ENCODE measurements at places on chromosomes 7 and 10.

- DNase-seq = peak; percentile 3
These were observed 863 bp downstream of the ST8SIA6 start for GRCh38 chr10:17453373-17454091.

DNA sequence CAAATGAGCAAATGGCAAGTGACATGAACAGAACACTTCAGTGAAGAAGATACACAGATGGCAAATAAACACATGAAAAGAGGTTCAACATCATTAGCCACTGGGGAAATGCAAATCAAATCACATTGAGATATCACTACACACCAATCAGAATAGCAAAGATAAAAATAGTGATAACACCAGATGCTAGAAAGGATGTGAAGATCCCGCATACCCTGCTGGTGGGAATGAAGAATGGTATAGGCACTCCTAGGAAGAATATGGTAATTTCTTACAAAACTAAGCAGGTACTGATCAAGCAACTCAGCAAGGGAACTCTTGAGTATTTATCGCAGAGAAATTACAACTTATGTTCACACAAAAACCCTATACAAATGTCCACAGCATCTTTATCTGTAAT, 11.2 kb downstream of the LAMB4 start:
- no peak for DNase-seq

DNA sequence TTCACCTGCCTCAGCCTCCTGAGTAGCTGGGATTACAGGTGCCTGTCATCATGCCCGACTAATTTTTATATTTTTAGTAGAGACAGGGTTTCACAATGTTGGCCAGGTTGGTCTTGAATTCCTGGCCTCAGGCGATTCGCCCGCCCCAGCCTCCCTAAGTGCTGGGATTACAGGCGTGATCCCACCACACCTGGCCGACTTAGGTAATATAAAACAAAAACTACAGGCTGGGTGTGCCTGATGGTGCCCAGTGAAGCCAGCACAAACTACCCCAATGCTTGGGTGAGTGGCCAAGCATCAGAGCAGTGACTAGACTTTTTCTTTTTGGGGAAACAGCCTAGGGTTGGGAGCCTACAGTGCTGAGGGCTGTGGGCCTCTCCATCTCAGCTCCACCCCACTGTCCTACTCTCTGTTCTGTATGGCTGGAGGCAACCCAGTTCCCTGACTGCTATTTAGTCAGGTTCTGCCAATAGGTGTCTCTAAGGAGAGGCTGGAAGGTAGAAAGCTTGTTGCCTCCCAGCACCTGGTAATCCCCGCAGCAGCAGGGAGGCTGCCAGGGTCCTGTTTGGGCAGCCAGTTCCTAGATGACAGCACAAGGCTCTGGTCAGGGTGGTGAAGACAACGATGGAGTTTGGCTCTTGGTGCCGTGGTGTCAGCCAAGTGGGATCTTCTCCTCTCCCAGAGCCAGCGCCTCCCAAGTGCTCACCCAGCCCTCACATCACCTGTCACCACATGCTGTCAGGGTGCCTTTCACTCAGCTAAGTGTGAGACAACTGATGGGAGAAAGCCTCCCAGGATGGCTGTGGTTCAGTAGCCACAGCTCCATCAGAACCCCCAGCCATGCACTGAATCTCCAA, 10.4 kb upstream of the NACAD start:
- no peak for DNase-seq

GRCh38 chr7:12738665-12739064, 51.2 kb downstream of the ARL4A start:
- DNase-seq = no peak

DNA sequence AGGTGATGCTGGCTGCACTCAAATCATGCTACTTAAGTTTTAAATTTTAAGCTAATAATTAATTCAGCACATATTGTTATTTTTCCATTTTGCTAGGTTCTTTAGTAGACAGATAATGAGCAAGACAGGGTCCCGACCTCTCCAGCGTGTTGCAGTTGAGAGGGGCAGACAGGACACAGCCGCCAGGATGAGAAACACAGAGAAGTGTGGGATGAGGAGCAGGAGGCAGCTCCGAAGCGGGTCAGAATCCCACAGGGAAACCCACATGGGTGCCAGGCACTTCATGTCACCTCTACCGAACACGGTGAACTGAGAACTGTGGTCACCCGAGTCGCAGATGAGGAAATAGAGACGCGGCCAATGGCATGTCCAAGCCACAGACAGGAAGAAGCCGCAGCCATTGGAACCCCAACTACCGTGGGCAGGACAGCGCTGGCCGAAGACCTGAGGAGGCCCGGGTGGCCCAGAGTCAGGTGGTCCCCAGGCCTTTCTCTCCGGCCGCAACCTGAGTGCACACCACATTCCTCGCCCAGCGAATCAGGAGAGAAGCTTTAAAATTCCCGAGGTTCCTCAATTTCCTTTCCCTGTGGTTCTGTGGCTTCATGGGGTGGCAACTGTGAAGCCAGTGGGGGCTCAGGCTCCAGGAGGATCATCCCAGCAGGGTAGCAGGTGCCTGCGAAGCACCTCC, 213.0 kb downstream of the DNAJB6 start:
- no peak for DNase-seq

- DNase-seq = no peak
These were observed 57.6 kb upstream of the NANOS1 start for GRCh38 chr10:118971876-118972275.

DNA sequence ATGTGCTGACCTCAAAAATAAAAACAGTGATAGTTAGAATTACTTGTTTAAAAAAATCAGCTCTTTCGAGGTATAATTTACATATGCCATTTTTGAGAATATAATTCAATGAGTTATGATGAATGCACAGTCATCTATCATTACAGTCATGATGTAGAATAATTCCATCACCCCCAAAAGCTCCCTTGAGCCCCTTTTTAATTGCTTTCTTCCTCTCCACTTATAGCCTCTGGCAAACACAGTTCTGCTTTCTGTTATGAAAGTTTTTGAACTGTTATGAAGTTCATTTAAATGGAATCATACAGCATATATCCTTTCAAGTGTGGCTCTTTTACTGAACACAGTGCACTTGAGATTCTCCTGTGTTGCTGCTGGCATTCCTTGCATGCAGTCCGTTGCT, 41.4 kb downstream of the PRTFDC1 start:
- no peak for DNase-seq

- DNase-seq = no peak
These were observed 338.7 kb downstream of the DNAJB6 start for GRCh38 chr7:157675427-157675927.

DNA sequence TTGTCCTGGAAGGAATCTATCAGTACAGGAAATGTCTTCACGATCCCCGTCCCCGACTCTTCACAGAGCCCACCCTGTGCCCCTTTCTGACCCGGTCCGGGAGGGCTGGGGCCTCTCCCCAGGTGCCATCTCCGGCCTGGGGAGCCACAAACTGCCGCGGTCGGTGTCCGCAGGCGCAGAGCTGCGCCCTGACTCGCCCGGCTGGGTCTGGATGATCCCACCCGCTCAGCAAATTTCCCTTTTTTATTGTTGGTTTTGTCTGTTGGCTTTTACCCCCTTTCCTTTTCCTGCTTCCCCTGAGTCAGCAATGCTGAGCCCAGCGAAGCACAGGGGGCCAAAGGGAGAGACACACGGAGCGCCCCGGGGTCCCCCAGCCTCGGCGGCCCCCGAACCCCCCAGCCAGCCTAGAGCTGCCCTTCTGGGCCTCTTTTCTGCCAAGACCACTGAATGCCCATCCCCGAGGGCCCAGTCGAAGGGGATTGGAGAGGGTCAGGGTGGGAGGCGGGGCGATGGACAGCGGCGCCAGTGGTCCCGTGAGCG, 30.9 kb downstream of the LEP start:
- DNase-seq = no peak

GRCh38 chr10:111836064-111836463, 347.5 kb downstream of the GPAM start:
- DNase-seq = no peak

DNA sequence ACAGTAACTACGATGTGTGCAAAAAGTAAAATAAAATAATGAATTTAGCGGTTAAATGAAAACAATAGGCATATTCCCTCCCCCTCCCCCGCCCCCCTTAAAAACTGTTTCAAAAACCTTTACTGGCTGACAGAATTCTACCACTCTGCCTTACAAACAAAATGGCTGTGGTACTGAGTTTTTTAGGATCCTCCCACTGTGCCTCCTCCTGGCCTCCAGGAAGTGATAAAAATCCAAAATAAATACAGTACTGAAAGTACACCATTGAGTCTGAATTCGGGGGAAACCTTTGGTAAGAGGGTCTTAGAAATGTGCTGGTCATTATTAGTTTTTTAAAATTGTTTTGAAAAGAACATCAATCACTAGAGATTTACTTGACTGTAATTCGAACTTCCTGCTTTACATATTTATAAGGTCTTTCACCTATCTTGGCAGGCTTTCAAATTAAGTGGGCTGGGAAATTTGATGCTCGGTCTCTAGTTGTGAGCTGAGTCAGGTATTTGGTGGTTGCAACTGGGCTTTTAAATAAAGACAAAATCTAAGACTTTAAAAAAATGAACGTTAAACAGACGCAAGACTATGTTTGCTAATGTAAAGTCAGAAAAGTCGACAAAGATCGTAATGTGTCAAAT, 32.5 kb upstream of the EPC1 start:
- no peak for DNase-seq

DNA sequence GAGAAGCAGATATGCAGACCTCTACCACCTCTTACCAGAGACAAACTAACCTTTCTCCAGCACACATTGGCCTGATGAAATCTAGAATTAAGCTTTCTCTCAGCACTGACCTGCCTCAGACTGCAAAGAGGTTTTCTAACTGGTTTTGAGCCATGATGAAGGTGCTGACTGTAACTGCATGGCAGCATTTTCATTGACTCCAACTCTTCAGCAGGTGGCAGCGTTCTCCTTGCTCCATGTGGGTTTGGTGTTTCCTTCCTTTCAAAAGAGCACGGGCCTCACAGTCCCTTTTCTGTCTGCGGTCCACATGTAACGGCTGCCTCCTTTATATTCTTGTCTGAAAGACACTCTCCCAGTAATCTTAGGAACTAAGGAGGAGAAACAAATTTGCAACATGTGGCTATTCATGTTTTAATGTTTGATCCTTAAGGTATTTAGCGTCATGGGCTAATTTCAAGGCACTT, 12.6 kb downstream of the KLLN start:
- DNase-seq = no peak

- peak; percentile 12 for DNase-seq
These were observed 24.0 kb downstream of the CCSER2 start for GRCh38 chr10:84352251-84352842.

DNA sequence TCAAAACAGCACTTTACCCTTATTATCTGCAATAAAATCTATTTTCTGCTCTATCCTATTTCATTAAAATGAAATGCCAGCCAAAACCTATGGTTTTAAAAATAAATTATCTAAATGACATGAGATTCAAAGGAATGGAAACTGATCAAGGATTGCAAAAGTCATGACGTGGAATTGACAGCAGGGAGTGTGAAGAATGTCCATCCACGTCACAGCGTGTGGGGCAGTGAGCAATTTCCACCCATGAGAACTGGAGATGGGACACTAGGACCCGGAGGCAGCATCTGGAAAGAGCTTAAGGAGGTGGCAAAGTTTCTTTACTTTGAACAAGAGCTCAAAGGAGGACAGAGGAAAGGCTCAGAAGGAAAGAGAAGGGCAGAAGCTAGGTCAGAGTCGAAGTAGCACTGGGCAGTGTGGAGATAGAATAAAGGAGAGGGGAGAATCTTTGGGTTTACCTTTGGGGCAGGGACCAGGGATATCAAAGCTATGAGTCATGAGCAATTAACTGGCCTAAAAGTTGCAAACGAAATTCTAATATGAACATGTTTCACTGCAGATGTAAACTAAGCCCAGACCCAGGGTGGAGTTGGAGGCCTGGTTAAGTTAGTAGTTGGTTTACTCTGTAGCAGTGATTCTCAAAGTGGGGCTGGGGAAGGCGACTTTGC, 24.9 kb upstream of the STK17A start:
- no peak for DNase-seq

DNA sequence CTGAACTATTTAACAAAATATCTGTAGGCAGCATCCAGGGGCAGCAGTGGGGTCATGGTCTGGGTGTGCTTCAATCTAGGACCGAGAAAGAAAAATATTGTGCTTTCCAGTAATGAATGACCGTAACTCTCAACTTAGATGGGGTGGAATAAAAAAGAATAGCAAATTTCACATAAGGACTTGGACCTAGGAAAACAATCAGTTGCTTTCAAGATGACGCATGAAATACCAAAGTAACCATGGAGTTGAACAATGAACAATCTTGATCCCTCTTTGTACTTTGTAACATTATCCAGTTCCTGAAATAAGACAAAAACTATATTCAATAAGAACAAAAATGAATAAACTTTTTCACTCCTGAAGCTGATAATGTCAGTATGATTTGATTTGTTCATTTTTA, 167.1 kb downstream of the C7orf25 start:
- no peak for DNase-seq

All from stimulated activated CD8-positive, alpha-beta memory T cell treated with anti-CD3 and anti-CD28 coated beads, Interleukin-15, amount 100 ng/mL, for 24 hours (primary cell).